Keratinocyte (primary cell): ENCODE measurements at places on chromosomes 7 and 10. TPM values are rescaled to one million over a fixed set of nuclear protein-coding genes. Genes with fewer than 3 reads are reported as not detected.
A peak's percentile ranks its signal among the peaks of the same experiment; 100 is the strongest.

The SPDYE8 gene
- polyA plus RNA-seq: not detected in 3 replicates

GRCh38 chr7:50068850-50069551 lies 24.0 kb downstream of the ZPBP start:
- peak; percentile 7 for DNase-seq

- no peak for DNase-seq
These were observed 42.7 kb downstream of the PRR15 start for GRCh38 chr7:29606287-29606721.

DNA sequence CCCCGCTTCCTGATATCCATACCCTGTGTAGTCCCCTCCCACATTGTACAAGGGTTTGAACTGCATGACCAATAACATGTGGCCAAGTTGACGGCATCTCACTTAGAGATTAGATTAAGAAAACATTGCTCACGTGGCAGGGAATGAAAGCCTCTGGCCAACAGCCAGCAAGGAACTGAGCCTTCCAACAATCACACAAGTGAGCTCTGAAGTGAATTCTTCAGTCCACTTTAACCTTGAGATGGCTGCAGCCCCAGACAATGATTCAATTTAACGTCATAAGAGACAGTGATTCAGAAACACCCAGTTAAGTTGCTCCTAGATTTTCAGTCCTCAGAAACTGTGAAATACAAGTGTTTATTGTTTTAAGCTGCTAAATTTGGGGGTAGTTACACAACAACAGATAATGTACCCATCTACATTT lies 165.9 kb upstream of the PLXNA4 start:
- no peak for DNase-seq
